ENCODE measurements at places on chromosomes 2 and 18. TPM values are rescaled to one million over a fixed set of nuclear protein-coding genes. Genes with fewer than 3 reads are reported as not detected.

- peak; percentile 24 for DNase-seq
These were observed 45.5 kb downstream of the RAB12 start for GRCh38 chr18:8654503-8655451.

- no peak for DNase-seq
These were observed 198.8 kb downstream of the KCNS3 start for GRCh38 chr2:18077231-18077630.

DNA sequence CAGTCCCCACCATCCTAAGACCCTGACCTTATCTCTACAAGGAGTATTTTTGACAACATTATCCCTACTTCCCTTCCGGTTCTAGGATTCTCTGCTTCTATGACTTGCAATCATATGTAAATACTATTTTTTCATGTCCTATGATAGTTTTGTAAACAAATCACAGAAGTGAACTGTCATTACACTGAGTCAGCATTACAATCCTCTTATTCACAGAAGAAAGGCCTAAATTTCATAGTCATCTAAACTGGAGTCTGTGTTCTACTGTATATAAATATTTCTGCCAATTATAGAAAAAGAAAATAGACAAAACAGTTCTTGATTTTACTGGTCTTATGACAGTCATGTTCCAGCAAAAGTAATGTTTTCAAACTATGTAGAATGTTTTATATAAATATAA lies 265.1 kb downstream of the NCKAP5 start:
- no peak for DNase-seq

DNA sequence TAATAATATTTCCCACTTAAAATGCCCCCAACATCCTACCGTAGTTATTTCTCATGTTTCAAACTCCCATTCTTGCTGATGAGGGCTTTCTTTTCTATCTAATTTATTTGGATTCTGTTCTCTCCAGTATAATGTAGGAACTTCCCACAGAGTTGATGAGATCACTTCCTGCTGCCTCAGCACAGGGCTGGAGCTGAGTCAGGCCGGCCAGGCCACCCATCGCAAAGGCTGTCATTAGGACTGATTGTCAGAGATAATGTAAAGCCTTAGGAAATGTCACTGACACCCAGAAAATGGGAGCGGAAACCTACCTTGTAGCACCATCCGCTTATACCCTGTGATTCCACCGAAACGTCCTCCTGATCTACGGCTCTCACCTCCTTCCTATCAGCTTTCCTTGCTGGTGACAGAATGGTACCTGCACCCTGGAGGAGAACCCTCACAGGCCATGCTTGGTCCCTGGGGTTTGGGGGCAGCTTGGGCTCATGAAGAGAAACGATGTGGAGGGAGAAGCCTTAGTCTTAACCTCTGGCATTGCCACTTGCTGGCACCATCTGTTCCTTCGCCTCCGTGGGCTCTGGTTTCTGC lies 672.8 kb upstream of the ID2 start:
- DNase-seq = no peak

GRCh38 chr18:74334242-74334893 lies 18.7 kb downstream of the C18orf63 start:
- peak; percentile 70 for DNase-seq

GRCh38 chr18:12098374-12098773 lies 4.7 kb downstream of the ANKRD62 start:
- no peak for DNase-seq

DNA sequence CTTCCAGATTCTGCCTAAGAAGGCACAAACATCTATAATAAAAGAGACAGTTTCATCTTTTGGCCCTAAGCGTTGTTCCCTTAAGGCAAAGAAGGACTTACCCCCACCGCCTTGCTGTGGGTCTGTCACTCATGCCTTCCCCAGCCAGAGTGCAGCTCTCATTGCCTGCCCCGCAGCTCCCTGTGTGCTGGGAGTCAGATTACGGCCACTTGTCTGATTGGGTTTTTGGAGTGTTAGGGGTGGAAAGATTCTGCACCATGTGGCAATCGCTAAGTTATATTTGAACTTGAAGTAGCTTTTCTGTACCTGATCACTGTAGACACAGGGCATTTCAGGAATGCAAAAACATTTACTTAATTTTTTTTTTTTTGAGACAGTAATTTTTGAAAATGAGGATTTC lies at the start of gene AQP4:
TSS of gene AQP4 (minus strand) at position 151 of the 400 bp plus-strand sequence. CDS start at position 133, 18 bp downstream.
- no peak for DNase-seq

GRCh38 chr18:46623541-46623940 lies 33.5 kb downstream of the LOXHD1 start:
- DNase-seq = no peak

- DNase-seq = no peak
These were observed 84.6 kb downstream of the FAM210A start for GRCh38 chr18:13641551-13642439.

GRCh38 chr2:237236188-237236587 lies 150.5 kb downstream of the COPS8 start:
- no peak for DNase-seq

- DNase-seq = no peak
These were observed 98.9 kb upstream of the ARL4C start for GRCh38 chr2:234595829-234596228.

DNA sequence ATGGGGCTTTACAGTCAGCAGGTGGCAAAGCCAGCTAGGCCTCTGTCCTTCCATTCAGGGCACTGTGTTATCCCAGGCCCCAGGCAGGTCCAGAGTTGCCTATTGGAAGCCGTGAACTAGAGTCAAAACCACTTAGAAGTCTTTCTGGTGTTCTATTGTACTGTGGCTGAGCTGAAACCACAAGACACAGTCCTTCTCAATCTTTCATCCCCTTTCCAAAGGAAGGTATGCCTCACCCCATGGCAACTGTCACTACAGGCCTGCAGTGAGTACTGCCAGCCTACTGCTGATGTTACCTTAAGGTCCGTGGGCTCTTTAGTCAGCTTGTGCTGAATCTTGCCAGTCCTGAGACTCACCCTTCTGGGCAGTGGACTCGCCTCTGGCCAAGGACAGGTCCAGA lies 181.6 kb downstream of the GULP1 start:
- no peak for DNase-seq

- DNase-seq = no peak
These were observed 35.2 kb upstream of the CDH19 start for GRCh38 chr18:66638856-66639629.

GRCh38 chr2:23243073-23243659 lies 141.8 kb upstream of the KLHL29 start:
- DNase-seq = no peak

- DNase-seq = no peak
These were observed 1.5 kb downstream of the SMYD1 start for GRCh38 chr2:88069117-88069516.

DNA sequence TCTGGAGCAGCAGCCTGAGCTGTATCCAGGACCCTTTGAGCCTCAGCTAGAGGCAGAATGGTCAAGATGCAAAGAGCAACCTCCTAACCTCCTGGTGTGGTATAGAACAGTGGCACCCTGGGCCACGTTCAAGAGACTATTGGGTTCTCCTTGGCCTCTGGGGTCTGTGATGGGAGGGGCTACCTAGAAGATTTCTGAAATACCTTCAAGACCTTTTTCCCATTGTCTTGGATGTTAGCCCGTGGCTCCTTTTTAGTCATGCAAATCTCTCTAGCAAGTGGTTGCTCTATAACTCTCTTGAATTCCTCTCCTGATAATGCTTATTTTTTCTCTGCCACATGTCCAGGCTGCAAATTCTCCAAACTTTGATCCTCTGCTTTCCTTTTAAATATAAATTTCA lies 106.3 kb upstream of the SULT1C3 start:
- DNase-seq = no peak

DNA sequence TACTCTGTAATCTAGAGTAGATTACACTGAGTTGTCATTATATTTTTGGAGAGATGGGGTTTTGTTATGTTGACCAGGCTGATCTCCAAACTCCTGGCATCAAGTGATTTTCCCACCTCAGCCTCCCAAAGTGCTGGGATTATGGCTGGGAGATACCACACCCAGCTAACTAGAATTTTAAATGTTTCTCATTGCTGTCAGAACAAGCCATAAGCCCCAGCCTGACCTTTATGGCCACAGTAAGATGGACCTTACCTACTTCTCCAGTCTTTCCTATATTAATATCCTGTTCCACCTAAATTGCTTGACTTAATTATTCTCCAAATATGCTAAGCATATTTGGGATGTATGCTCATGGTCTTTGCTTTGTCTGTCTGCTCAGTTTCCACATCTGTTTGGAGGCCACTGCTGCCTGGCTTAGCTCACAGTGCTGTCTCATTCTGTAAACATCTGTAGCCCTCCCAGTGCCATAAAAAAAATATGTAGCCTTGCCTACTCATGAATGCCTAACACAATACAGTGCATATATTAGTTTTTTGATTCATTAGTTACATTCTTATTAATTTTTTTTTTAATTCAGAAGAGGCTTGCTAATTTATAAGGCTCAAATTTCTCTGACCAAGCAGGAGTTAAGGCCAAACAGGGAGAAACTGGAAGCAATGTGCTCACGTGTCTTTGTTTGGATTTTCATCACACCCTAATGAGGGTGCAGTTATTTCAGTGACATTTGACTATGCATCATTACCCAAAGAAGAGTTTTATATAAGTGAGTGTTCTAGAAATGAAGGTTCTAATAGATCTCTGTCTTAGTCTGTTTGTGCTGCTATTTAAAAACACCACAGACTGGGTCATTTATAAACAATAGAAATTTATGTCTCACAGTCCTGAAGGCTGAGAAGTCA lies 45.3 kb upstream of the PSME4 start:
- DNase-seq = no peak

GRCh38 chr2:229943770-229944449 lies 21.6 kb downstream of the FBXO36 start:
- no peak for DNase-seq

- DNase-seq = no peak
These were observed 2.4 kb upstream of the SERPINB10 start for GRCh38 chr18:63905361-63905760.

GRCh38 chr2:222709191-222709891 lies 37.9 kb downstream of the MOGAT1 start:
- no peak for DNase-seq

GRCh38 chr2:104746858-104747257 lies 107.1 kb upstream of the POU3F3 start:
- no peak for DNase-seq

GRCh38 chr2:49940626-49941025 lies 786.3 kb upstream of the FSHR start:
- DNase-seq = no peak

DNA sequence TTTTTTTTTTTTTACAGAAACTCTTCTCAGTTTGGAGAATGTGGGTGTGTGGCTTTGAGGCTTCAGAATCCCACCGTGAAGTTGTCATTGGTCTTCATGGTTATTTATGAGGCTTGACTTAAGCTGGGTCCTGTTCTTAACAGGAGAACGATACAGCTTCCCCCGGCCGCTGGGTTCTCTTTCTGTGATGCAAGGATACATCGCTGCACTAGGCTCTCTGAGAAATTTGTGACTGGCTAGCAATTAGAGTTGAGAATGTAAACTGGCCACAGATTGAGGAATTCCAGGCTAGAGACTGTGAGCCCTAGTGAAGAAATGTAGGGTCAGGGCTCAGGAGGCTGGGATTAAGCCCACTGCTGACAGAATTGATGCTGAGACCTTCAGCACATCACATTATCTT lies 29.8 kb downstream of the MGAT5 start:
- no peak for DNase-seq

DNA sequence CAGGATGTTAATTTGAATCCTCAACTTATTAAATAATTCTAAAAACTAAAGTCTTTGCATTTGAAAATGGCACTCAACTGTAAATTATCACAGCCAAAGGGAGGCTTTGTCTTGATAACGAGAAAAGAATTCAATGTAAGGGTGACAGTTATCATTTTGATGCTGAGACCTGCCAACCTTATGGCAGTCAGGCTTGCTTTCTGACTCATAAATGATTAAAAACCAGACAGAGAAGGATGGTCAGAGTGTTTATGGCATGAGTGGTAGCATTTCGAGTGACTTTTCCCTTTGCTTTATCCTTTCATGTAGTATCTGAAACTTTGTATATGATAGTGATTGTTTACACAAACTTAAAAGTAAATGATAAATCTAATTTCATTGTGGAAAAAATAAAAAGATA lies 53.9 kb upstream of the EPC2 start:
- DNase-seq = no peak

- DNase-seq = no peak
These were observed 50.6 kb upstream of the ZEB2 start for GRCh38 chr2:144570566-144570965.

- DNase-seq = no peak
These were observed 937 bp upstream of the LANCL1 start for GRCh38 chr2:210477496-210477895.

DNA sequence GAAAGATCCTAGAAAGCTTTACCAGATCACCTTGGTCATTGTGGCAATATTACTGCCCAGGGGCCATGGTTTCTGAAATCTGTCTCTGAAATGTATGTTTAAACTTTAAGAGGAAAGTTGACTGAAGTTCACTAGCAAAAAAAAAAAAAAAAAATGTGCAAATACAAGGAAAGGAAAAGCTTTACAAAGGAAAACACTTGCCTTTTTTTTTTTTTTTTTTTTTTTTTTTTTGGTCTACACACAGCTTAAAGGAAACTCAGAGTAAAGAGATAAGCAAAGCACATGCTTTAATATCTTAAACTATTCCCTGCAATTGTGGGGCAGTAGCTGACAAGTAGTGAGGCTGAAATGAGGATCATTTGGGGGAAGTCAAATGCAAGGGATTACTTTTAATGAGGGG lies 174.2 kb upstream of the EPAS1 start:
- DNase-seq = no peak

DNA sequence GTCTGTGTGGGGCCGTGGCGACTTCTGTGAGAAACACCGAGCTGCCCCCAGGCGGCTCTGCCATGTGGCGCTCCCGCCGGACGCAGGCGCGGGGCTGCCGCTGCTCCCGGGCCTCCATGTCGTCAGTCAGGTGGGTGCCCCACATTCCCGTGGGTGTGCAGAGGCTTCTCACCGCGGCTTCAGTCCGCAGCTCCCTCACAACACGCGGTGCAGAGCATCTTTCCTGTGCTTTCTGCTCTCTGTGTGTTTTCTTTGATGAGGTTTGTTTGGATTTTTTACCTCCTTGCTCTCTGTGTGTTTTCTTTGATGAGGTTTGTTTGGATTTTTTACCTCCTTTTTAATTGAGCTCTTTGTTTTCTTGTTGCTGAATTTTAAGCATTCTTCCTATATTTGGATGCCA lies 13.0 kb downstream of the AQP12A start:
- no peak for DNase-seq

GRCh38 chr18:36078751-36079529 lies 11.6 kb upstream of the RPRD1A start:
- DNase-seq = no peak

- no peak for DNase-seq
These were observed 32.2 kb downstream of the DGKD start for GRCh38 chr2:233386382-233387041.

- DNase-seq = no peak
These were observed 18.0 kb downstream of the SLC9A2 start for GRCh38 chr2:102637358-102637757.

GRCh38 chr2:241499146-241499965 lies 9.0 kb downstream of the STK25 start:
- DNase-seq = no peak

SETBP1 gene
- polyA plus RNA-seq = 7.8 TPM

STPG4 gene
- not detected for polyA plus RNA-seq

CYTIP gene
- 172 TPM for polyA plus RNA-seq

UGT1A3 gene
- polyA plus RNA-seq = not detected

ANKAR gene
- polyA plus RNA-seq = 12.6 TPM

REG3A gene
- not detected for polyA plus RNA-seq

COL4A3 gene
- polyA plus RNA-seq = 0.08 TPM

CDK15 gene
- not detected for polyA plus RNA-seq

FSHR gene
- polyA plus RNA-seq = not detected

MTCL1 gene
- polyA plus RNA-seq = 1.4 TPM

PXDN gene
- polyA plus RNA-seq = 1.3 TPM

GKN2 gene
- polyA plus RNA-seq = not detected

CFAP221 gene
- polyA plus RNA-seq = not detected

LOXL3 gene
- polyA plus RNA-seq = not detected

MAP4K3 gene
- polyA plus RNA-seq = 2.2 TPM

CABLES1 gene
- polyA plus RNA-seq = 0.10 TPM
